RPMI8226 (cell line): ENCODE measurements at places on chromosomes 12 and 14.

DNA sequence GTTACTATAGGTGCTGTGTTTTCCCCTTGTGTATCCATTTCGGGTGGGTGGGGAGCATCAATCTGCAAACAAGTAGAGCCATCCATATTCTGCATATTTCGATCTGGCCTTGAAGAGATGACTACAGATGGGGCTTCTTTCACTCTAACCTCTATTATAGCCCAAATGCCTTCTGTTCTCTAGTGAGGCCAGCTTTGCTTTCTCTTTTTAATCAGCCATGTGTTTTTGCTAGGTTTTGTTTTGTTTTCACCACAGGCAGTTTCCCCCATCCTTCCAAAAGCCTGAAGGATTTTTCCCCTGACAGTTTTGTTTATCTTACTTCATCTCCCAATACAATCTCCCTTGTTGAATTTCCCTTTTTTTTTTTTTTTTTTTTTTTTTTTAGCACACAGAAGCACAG lies 224.1 kb downstream of the BTG1 start:
- no peak for DNase-seq

DNA sequence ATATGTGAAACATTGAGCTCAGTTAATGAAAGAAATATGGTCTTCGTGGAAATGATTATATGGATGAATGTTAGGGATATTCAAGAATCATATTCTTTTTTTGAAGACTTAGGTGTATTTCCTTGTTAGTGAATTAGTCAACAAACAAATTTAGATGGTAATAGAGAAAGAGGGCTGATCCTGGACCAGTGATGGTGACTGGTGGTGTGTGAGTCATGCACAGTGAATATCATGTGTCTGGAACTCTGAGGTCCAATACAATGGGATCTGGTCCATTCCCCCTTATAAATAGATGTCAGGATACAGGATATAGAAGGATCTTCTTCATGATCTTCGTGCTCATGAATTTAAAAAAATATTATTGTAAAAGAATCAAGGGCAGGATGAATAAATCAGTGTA lies 64.4 kb upstream of the RTL1 start:
- no peak for DNase-seq

DNA sequence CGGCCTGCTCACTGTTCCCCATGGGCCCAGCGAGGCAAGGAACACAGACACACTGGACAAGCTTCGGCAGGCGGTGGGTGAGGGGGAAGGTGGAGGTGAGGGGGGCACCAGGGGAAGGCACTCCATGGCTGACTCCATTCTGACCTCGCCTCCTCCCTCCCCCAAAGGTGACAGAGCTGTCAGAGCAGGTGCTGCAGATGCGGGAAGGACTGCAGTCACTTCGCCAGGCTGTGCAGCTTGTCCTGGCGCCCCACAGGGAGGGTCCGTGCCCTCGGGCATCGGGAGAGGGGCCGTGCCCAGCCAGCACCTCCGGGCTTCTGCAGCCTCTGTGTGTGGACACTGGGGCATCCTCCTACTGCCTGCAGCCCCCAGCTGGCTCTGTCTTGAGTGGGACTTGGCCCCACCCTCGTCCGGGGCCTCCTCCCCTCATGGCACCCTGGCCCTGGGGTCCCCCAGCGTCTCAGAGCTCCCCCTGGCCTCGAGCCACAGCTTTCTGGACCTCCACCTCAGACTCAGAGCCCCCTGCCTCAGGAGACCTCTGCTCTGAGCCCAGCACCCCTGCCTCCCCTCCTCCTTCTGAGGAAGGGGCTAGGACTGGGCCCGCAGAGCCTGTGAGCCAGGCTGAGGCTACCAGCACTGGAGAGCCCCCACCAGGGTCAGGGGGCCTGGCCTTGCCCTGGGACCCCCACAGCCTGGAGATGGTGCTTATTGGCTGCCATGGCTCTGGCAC lies 10.6 kb downstream of the MCRS1 start:
- DNase-seq, result no peak

DNA sequence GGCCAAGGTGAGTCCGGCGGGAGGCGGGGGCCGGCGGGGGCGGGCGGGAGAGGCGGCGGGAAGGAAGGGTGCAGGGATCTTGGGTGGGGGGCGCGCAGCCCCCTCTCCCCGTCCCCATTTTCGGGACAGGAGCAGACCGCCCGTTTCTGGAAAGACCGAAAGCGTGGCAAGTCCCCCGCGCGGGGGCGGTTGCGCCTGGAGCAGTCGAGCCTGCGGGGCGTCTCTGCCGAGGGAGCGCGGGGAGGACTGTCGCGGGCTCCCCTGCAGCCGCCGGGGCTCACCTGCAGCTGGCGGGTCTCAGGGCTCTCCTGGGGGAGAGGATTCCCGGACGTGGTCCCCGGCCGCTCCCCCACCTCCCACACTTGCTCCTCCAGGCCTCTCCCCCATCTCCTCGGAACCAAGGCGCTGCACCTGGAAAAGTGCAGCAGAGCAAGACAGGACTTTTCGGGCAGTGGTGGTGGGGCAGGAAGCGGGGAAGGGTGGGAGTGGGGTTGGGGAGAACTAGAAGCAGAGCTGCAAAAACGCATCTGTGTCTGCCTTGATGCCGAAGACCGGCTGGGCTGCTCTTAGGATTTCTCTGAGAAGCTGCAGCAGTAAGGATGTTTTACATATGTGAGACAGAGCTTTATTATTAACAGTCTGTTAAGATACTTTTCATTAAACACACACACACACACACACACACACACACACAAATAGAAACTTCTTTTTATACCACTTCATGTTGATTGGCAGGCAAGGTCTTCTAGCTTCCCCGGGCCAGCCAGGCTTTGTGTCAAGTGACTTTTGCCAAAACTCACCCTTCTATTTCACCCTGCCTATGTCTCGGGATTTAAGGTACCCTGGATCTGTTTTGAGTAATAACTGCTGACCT lies 677 bp downstream of the C12orf75 start:
- peak; percentile 9 for DNase-seq

DNA sequence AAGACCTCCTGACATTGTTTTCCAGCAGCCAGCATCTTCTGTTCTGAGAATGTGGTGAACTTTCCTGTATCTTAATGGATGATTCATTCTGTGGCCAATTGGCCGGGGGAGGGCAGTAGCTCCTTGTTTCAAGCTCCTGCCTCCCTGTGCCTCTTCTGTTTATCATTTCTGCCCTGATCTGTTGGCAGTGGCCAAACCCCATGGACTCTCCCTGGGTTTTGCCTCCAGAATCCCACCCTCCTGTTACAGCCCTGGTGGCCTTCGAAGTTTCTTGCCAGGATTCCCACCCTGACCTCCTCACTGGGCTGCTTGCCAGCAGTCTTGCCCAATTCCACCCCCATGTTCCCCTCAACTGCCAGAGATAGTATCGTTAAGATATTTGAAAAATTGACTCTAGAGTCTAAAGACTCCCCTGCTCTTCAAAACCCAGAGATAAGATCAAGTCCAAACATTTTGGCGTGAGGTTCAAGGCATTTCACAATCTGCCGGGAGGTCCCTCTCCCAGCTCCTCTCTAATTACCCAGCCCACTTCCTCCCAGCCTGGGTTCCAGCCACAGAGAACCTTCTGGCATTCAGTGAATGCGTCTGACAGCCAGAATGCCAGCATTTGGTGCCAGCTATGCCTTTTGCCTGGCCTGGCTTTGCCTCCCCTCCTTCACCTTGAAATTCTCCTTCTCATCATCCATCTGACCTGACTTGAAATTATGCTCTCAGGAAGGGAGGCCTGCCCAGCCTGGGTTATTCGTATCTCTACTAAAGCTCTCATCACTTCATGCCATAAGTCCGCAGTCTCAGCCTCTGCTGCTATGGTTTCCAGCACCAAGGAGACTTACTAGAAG lies 37.7 kb upstream of the TXNRD1 start:
- peak; percentile 3 for DNase-seq

GRCh38 chr12:105357162-105357691 lies 26.7 kb downstream of the C12orf75 start:
- no peak for DNase-seq

GRCh38 chr14:90060965-90061684 lies 669 bp upstream of the KCNK13 start:
- DNase-seq, result peak; percentile 7

- DNase-seq, result no peak
Measured at GRCh38 chr14:86902176-86902950, 1090.6 kb downstream of the GALC start.

DNA sequence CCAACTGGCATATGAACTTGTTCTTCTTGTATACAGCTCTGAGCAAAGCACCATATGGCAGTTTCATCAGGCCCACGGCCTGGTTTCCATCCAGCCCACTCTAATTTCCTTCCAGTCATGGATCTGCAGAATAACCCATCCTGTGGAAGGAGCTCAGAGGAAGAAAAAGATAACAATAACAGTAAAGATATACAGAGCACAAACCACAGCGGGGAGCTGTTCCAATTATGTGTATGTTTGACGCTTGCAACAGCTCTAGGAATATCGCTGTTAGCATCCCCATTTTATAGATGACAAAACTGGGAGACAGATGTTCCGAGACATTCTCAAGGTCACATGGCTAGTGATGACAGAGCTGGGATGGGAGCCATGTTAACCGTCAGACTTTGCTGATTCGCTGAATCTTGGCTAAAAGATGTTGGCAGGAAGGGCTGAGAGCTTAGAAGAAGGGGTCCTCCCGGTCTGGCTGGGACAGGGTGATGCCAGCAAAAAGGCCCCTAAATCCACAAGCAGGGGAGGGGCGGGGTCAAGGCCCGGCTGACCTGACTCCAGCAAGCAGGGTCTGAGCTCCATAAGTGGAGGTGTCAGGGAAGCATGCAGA lies 34.4 kb upstream of the CIPC start:
- no peak for DNase-seq

DNA sequence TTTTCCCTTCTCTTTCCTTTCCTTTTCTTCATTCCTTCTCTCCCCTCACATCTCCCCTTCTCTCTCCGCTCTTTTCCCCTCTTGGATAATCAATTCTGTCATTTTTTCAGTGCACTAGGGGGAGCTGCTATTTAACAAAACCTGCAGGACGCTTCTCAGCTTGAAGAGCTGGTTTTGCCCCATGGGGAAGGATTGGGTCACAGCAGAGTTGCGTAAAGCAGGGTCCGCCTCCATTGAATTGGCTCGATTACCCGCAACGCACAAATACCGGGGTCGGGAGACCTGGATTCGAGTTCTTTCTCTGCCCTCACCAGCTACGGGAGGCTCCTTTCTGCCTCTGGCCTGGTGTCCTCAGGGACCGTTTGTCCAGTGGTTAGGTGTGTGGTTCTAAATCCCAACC lies 42.1 kb upstream of the CHGA start:
- DNase-seq, result peak; percentile 17

DNA sequence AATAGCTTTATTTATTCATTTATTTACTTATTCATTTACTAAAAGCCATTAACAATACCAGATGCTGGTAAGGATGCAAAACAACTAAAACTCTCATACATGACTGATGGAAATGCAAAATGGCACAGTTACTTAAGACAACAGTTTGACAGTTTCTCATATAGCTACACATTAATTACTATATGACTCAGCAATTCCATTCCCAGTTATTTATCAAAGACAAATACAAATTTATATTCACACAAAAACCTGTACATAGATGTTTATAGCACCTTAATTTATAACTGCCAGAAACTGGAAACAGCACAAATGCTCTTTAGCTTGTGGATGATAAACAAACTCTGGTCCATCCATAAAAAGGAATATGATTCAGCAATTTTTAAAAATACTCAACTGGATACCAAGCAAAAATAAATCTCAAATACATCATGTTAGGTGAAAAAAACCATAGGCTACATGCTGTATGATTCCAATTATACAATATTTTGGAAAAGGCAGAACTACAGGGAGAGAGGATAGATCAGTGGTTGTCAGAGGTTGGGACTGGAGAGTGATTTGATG lies 37.9 kb upstream of the ST8SIA1 start:
- DNase-seq, result no peak

GRCh38 chr12:69430942-69431590 lies 39.1 kb upstream of the FRS2 start:
- DNase-seq, result no peak

GRCh38 chr14:95507174-95507573 lies 9.3 kb downstream of the SYNE3 start:
- DNase-seq, result peak; percentile 32

GRCh38 chr12:124930586-124930985 lies 16.1 kb upstream of the UBC start:
- no peak for DNase-seq

GRCh38 chr14:99277530-99277929 lies 5.5 kb upstream of the BCL11B start:
- no peak for DNase-seq

DNA sequence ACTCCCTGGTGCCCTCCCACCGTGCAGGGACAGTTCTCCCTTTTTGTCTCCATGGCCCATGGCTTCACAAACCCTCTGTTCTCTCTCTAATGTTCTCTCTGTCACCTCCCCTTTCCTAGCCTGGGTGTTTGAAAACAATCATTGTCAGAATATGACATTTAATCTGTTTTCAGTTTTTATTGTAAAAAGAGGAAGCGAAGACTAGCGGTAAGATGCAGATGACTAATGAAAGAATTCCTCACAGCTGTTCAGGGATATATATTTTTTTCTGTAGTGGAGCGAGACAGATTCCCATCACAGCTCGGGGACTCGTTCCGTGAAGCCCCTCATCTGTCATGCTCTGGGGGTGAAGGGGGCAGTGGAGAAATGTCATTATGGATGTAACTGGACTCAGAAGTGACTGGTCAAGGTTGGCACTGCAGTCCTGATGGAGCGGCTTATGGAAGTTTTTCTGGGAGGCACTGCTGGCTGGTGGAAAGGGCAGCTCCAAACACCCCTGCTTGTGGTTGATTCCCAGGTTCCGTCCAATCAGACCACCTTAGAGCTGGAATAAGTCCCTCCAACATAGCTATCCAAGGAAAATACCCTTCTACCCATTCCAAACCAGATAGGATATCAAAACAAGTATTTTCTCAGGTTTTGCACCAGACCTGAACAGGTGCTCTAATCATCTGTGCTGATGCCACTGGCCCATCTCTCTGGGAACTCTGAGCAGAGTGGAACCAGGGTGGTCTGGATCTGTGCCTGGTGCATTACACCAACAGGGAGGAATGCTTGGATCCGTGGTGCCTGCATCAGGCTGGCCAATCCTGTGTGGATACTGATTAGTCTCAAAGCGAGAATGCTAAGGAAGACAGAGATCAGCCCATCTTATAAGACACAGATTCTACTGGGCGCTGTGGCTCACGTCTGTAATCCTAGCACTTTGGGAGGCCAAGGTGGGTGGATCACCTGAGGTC lies 84.7 kb downstream of the GPATCH2L start:
- DNase-seq, result no peak

GRCh38 chr14:89486961-89487360 lies 69.9 kb upstream of the FOXN3 start:
- DNase-seq, result no peak

DNA sequence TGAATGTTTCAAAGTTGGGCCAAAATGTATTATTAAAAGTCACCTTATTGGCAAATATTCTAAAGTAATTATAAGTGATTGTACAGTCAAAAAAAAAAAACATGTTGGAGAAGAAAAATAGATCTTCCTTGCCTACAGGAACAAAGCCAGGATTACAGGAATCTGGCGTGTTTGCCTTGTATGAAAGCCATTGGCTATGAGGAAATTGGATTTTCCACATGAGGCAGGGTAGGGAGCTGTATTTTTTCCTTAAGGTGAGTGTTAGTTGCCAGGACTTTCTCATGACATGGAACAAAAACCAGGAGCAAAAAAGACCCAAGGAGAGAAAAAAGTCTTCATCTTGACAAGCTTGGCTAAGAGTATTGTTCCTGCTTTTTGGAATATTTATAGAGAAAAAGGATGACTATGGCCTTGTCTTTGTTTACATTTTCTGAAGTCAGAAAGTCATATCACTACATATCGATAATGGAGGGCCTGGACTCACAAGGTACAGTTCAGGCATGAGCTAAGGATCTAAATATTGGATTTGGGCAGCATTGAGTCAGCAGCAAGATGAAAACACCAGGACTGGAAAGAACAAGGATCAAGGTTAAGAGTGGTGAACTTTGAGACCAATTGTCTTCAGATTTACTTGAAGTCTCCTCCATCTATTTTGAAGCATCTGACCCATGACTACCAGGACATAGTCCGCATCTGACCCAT lies 68.4 kb upstream of the FLRT2 start:
- DNase-seq, result no peak
